ENCODE measurements at places on chromosomes 2 and 18.

GRCh38 chr2:82342356-82342755 lies 2037.8 kb upstream of the LRRTM1 start:
- DNase-seq = no peak

GRCh38 chr2:159873258-159873657 lies 75.2 kb upstream of the CD302 start:
- DNase-seq = no peak

- DNase-seq = no peak
These were observed 1.2 kb downstream of the HOXD4 start for GRCh38 chr2:176152350-176153181.

DNA sequence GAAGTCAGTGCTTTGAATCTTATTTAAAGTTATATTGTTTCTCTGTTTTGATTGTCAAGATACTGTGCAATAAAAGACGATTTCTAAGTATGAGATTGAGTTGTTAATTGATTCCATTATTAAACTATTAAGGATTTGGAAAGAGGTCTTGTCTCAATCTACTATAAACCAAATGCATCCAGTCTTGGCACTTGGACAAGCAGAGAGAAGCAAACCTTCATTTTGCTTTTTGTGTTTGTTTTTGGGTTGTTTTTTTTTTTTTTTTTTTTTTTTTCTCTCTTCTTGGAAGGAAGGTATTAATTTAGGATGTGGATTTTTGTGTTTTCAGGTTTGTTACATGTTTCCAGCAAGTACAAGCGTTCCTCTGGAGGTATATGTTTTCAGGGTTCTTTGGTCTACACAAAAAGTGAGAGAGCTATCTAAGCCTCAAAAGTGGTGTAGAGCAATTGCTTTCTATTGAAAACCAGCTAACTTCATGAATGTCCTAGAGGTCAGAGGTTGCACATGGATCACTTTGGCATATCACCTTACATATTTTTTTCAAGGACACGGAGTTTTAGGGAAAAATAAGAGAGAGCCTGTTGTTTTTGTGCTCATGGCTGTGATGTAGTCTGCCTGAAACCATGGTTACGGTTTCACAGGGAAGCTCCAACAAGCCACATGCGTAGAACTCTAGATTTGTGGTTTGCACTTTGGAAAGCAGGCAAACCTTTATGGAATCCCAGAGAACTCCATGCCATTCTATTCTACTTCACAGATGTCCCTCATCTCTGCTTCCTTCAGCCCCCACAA lies 1.8 kb downstream of the PRKCE start:
- peak; percentile 26 for DNase-seq

- no peak for DNase-seq
These were observed 54.9 kb downstream of the FHOD3 start for GRCh38 chr18:36352384-36352783.

DNA sequence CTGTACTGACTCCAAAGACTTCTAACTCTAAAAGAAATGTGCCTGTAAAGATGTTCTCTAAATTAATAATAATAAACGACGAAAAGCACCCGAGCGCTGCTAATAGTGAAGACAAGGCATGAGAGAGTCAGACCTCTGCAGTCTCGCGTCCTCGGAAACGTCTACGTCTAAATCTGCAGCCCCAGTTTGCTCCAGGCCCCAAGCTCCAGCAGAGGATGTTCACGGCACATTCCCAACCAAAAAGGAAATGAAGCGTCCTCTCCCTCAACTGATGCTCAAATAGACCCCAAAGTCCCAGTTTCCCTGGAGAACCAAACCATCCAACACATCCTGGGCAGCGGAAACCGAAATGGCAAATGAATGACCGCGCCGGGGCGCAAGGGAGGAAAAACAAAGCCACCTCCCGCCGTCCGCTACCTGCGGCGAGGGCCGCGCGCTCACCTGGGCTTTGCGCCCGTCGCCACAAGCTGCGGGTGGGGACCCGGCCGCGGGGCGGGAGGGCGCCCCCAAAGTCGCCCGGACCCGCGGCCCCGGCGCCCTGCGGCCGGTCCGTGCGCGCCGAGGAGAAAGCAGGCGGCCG lies 47.1 kb upstream of the CCDC150 start:
- no peak for DNase-seq

DNA sequence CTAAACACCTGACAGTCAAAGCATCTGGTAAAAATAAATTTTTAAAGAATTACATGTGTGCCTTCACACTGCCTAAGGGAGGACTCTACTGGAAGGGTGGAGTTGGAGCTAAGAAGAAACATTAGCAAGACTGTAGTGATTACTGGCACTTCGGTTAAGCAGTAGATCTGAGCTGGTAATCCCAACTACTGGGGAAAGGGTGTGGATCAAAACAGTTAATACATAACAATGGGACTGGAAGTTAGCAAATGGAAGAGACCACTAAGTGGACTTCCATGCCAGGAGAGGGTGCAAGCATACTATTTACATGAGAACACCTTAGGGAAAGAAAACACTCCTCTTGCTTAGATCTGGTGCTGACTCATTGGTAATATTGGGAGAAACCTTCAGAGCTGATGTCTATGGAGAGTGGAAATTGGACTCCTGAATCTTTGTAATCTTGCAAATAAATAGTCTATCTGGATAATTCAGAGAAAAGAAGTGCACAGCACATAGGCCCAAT lies 519.6 kb upstream of the LINC00305 start:
- DNase-seq = no peak

DNA sequence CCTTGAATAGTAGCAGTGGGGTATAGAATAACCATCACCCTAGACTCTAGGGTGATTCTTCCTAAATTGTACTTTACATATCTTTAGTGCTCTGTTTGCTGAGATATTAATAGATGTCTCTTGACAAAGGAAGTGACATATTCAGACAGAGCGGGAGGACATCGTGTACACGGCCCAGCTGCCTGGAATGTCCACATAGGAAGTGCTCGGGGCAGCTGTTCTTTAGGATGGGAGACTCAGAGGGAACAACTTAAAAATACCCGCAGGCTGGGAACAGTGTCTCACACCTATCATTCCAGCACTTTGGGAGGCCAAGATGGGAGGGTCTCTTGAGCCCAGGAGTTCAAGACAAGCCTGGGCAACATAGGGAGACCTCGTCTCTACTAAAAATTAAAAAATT lies 206.1 kb downstream of the FAM210A start:
- DNase-seq = no peak

- no peak for DNase-seq
These were observed 55.8 kb upstream of the ALPP start for GRCh38 chr2:232322560-232323327.

DNA sequence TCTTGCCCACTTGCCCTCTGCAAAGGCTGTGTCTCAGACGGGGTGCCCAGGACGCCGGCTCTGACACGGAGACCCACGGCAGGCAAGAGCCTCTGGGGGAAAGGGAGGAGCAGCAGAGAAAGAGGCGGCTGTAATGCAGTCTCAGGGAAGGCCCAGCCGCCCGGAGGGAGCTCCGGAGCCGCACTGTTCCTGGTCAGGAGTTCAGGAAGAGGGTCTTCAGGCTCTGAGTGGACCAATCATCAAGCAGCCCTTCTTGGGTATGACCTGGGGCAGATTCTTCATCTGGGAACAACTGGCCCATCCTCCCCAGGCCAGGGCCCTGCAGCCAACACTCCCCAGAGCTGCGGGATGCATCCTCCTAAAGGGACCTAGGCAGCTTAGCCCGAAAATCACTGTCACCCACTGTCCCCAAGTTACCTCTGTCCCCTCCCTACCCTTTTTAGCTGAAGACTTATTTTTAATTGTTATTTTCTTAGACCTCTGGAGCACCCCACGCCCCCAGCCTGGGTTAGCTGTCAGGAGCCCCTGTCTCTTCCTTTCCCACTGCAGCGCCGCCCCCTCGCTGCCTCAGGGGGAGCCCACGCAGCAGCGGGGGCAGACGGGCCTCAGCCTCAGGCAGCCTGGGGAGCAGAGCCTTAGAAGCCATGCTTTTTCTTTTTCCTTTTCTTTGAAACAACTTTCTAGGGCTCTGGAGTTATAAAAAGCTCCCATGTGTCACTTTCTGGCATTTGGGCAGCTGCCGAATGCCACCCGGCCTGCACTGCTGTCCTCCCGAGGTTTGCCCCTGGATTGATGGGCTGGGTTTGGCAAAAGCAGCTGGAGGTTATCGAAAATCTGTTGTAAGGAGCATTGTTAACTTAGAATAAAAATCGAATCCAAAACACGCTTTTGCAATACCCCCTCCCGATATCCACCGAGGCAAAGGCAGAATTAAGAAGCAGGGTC lies 644 bp upstream of the NEU2 start:
- DNase-seq = no peak

GRCh38 chr2:151264157-151264825 lies 2.6 kb upstream of the RBM43 start:
- DNase-seq = no peak

GRCh38 chr2:108383146-108383830 lies 5.5 kb downstream of the SULT1C4 start:
- no peak for DNase-seq

Measured in suppressor macrophage treated with lipopolysaccharide for 4 hours (primary cell).